ENCODE measurements at places on chromosomes 5 and 9. TPM values are rescaled to one million over a fixed set of nuclear protein-coding genes. Genes with fewer than 3 reads are reported as not detected.

The UBE2QL1 gene
- 5.6 TPM for total RNA-seq

GRCh38 chr5:139925650-139926640 is 117.2 kb downstream of the NRG2 start:
- no peak overlapping the region for H3K4me3 ChIP-seq
- no peak overlapping the region for H3K27ac ChIP-seq
- no peaks in the 10 kb centered on the region for H3K36me3 ChIP-seq
- no peak for DNase-seq
- peaks cover 57% of the 10 kb centered on the region for H3K27me3 ChIP-seq
- no peaks in the 10 kb centered on the region for H3K4me1 ChIP-seq

The GRM6 gene
- not detected for total RNA-seq

The ENTPD2 gene
- total RNA-seq, result 6.4 TPM

DNA sequence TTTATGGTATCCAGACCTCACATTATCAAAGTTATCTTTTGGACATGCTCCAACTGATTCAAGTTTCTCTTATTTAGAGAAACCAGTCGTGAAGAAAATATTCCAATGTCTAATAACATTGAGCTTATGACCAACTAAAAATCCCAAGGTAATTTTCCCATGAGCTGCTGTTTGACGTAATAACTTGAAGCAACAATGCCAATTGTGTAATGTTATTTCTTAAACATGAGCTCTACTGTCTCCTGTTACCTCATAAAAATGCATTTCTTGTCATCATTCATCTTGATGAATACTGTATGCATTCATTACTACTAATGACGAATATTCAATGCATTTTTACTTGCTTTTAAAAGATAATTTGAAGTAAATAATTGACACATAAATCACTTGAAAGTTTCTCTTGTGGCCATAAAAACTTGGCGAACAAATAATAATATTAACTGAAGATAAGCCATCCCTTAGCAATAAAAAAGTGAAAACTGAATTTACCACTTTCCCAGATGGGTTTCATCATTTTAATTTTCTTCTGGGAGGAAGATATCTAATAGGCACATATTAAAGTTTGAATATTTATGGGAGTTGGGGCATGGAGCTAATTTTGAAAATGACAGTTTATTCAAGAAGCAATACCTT is 424 bp upstream of the MARCOL start:
- no peaks in the 10 kb centered on the region for H3K36me3 ChIP-seq
- no peak for DNase-seq
- H3K27ac ChIP-seq, result no peak overlapping the region
- no peaks in the 10 kb centered on the region for H3K4me1 ChIP-seq

- peaks cover 4% of the 10 kb centered on the region for H3K27me3 ChIP-seq
- H3K4me3 ChIP-seq, result no peak overlapping the region
- H3K36me3 ChIP-seq, result no peaks in the 10 kb centered on the region
- H3K4me1 ChIP-seq, result no peaks in the 10 kb centered on the region
Observed at GRCh38 chr5:97544240-97544639, 361.2 kb upstream of the RIOK2 start.

The CACNA1B gene
- 2.4 TPM for total RNA-seq

The DOCK2 gene
- total RNA-seq, result 0.82 TPM

- H3K4me3 ChIP-seq, result no peak overlapping the region
- H3K27me3 ChIP-seq, result no peaks in the 10 kb centered on the region
- DNase-seq, result no peak
- no peak overlapping the region for H3K27ac ChIP-seq
Observed at GRCh38 chr9:131590449-131590848, 45.1 kb downstream of the PRRT1B start.

The TTF1 gene
- 13.1 TPM for total RNA-seq

- no peak for DNase-seq
- peaks cover 19% of the 10 kb centered on the region for H3K4me1 ChIP-seq
- H3K4me3 ChIP-seq, result peak overlapping the region; percentile 97
- no peaks in the 10 kb centered on the region for H3K27me3 ChIP-seq
Observed at GRCh38 chr9:27527702-27528075, 1.9 kb downstream of the MOB3B start.

- H3K4me1 ChIP-seq, result no peaks in the 10 kb centered on the region
- no peaks in the 10 kb centered on the region for H3K27me3 ChIP-seq
- no peaks in the 10 kb centered on the region for H3K36me3 ChIP-seq
- H3K4me3 ChIP-seq, result no peak overlapping the region
- H3K27ac ChIP-seq, result no peak overlapping the region
Observed at GRCh38 chr9:85900504-85901201, 40.3 kb upstream of the NAA35 start.

DNA sequence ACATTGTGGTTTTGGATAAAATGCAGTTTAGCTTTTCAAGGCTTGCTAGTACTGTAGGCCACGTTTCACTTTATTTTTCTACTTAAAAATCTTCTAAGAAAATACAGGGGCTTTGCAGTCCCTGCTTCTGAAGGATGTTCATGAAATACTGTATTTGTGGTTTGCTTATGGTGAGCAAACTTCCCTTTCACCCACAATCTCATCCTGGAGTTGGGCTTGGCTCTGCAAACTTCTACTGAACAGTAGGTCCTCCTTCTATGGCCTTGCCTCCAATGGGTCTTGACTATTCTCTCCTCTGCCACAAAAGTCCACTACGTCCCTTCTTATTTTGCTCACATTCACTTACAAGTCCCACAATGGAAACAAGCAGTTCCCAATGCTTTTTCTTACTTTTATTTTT is 502.7 kb upstream of the KLF4 start:
- H3K27me3 ChIP-seq, result peaks cover 3% of the 10 kb centered on the region
- H3K36me3 ChIP-seq, result no peaks in the 10 kb centered on the region
- DNase-seq, result no peak
- H3K4me1 ChIP-seq, result no peaks in the 10 kb centered on the region

DNA sequence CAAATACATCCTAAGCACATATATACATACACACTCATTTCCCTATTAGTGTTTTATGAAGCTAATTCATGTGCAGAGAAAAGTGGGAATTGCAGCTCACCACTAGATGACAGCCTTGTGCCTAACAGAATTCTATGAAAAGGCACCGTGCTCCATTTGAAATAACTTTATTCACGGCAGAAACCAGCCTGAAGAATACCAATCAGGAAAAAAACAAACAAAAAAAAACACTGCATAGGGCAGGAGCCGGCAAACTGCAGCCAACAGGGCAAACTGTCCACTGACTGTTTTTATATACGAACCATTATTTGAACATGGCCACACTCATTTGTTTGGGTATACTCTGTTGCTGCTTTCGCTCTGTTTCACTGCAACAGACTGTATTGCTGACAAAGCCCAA is 33.6 kb downstream of the ERMP1 start:
- peak overlapping the region; percentile 37 for H3K4me3 ChIP-seq
- peak overlapping the region; percentile 44 for H3K27ac ChIP-seq
- peaks cover 16% of the 10 kb centered on the region for H3K36me3 ChIP-seq
- H3K27me3 ChIP-seq, result no peaks in the 10 kb centered on the region

- H3K27ac ChIP-seq, result no peak overlapping the region
- DNase-seq, result no peak
- H3K36me3 ChIP-seq, result no peaks in the 10 kb centered on the region
- no peaks in the 10 kb centered on the region for H3K4me1 ChIP-seq
Observed at GRCh38 chr5:84623019-84623418, 238.3 kb upstream of the EDIL3 start.

- DNase-seq, result no peak
- H3K4me3 ChIP-seq, result no peak overlapping the region
- H3K36me3 ChIP-seq, result peaks cover 4% of the 10 kb centered on the region
- H3K4me1 ChIP-seq, result no peaks in the 10 kb centered on the region
- peaks cover 10% of the 10 kb centered on the region for H3K27me3 ChIP-seq
Observed at GRCh38 chr5:10649666-10650380, 86.0 kb downstream of the ANKRD33B start.

DNA sequence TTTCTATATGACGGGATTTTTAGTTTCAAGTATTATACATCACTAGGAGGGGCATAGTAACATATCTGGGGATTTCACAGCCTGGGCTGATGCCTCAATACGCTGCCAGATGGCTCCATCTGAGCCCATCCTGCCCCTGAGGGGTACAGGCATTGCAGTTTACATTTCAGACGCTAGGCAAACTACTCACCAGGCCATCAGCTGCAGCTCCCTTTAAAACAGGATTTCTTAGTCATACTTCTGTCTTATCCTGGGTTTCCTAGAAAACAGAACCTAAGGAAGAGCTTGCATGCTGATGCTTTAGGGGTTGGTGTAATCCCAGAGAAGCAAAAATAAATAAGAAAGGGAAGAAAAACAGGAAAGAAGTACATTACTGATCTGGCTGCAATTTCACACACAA is 372.8 kb upstream of the PIK3R1 start:
- no peak overlapping the region for H3K27ac ChIP-seq
- H3K4me3 ChIP-seq, result no peak overlapping the region
- no peaks in the 10 kb centered on the region for H3K27me3 ChIP-seq
- no peak for DNase-seq
- no peaks in the 10 kb centered on the region for H3K4me1 ChIP-seq
- no peaks in the 10 kb centered on the region for H3K36me3 ChIP-seq

GRCh38 chr5:78294248-78295034 is at the start of gene AP3B1:
Gene AP3B1 (minus strand): TSS chr5:78294698. CDS start chr5:78294579, 119 bp downstream.
- H3K4me1 ChIP-seq, result peaks cover 24% of the 10 kb centered on the region
- peak; percentile 99 for DNase-seq
- no peaks in the 10 kb centered on the region for H3K36me3 ChIP-seq
- peak within 1 kb of the TSS; percentile 91 for H3K4me3 ChIP-seq

The CD74 gene
- 37.2 TPM for total RNA-seq

The EGR1 gene
- 283 TPM for total RNA-seq

GRCh38 chr5:81842795-81843398 is 92.0 kb upstream of the SSBP2 start:
- DNase-seq, result no peak
- no peaks in the 10 kb centered on the region for H3K36me3 ChIP-seq
- peaks cover 10% of the 10 kb centered on the region for H3K4me1 ChIP-seq
- peak overlapping the region; percentile 88 for H3K27ac ChIP-seq
- H3K27me3 ChIP-seq, result no peaks in the 10 kb centered on the region
- peak overlapping the region; percentile 45 for H3K4me3 ChIP-seq

The TTC23L gene
- 1.8 TPM for total RNA-seq

The DMXL1 gene
- 29.0 TPM for total RNA-seq

The CCDC180 gene
- 7.0 TPM for total RNA-seq

The CTNND2 gene
- total RNA-seq, result 31.5 TPM

The ACTBL2 gene
- not detected for total RNA-seq
